Caco-2 (cell line): ENCODE measurements at places on chromosomes 5 and 9.

- no peak for DNase-seq
Observed at GRCh38 chr5:109743770-109744212, 54.1 kb downstream of the MAN2A1 start.

DNA sequence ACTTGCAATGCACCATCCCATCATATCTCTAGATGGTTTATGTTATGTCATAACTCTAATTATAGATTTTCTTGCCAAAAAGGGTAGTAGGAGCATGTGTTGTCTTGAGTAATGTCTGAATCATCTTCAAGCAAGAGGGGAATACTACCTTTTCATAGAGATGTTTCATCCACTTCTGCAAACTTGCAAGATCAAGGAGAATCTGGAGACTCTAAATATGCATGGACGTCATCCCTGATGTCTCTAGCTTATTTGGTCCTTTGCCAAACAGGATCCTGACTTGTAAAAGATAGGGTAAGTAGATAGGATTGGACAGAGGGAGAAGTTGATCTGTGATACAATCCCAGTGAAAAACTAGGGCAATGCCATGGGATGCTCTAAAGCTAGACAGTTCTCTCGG lies 246.5 kb downstream of the DMRTA1 start:
- DNase-seq, result no peak

GRCh38 chr5:126433701-126434100 lies 10.5 kb downstream of the GRAMD2B start:
- DNase-seq, result no peak

DNA sequence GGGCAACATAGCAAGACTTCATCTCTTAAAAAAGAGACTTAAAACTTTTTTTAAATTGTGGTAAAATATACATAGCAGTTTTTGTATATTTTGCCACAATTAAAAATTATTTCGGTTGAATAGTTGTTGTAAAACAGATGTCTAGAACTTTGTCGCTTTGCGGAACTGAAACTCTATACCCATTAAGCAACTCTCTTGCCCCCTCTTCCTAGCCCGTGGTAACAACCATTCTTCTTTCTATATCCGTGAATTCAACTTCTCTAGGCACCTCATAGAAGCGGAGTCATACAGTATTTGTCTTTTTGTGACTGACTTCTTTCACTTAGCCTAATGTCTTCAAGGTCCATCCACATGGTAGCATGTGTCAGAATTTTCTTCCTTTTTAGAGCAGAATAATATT lies 43.3 kb downstream of the SPARC start:
- DNase-seq, result no peak
